ENCODE measurements at places on chromosomes 1 and 21.

DNA sequence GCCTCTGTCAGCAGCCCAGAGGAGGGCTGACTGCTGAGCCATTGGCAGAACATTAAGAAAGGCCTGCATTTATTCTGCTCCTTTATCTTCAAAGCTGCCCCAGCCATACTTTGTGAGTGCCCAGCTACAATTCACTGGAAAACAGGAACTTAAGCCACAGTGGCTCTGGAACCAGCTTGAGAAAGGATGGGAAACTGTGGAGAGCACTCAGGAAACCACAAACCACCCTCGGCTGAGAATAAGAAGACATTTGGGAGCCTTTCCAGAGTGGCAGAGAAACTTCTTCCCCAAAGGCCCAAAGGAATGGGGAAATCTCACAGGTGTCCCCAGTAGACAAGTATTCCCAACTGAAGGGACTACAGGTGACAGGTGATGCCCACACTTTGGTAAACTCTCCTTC is 1.8 kb downstream of the LAMB3 start:
- peak overlapping the region; percentile 50 for H3K27ac ChIP-seq
- peak overlapping the region; percentile 30 for H3K4me3 ChIP-seq
- peaks cover 60% of the 10 kb centered on the region for H3K4me1 ChIP-seq
- no peaks in the 10 kb centered on the region for H3K36me3 ChIP-seq
- H3K27me3 ChIP-seq = no peaks in the 10 kb centered on the region
- no peak for DNase-seq

- no peaks in the 10 kb centered on the region for H3K27me3 ChIP-seq
- peak overlapping the region; percentile 47 for H3K27ac ChIP-seq
- H3K4me1 ChIP-seq = peaks cover 44% of the 10 kb centered on the region
- no peak overlapping the region for H3K4me3 ChIP-seq
These were observed 28.4 kb downstream of the TRIM33 start for GRCh38 chr1:114482585-114482984.

- H3K27me3 ChIP-seq = no peaks in the 10 kb centered on the region
- H3K4me3 ChIP-seq = no peak overlapping the region
- peaks cover 5% of the 10 kb centered on the region for H3K4me1 ChIP-seq
- DNase-seq = no peak
- H3K36me3 ChIP-seq = peaks cover 48% of the 10 kb centered on the region
These were observed 36.2 kb downstream of the PRRC2C start for GRCh38 chr1:171521567-171521966.

DNA sequence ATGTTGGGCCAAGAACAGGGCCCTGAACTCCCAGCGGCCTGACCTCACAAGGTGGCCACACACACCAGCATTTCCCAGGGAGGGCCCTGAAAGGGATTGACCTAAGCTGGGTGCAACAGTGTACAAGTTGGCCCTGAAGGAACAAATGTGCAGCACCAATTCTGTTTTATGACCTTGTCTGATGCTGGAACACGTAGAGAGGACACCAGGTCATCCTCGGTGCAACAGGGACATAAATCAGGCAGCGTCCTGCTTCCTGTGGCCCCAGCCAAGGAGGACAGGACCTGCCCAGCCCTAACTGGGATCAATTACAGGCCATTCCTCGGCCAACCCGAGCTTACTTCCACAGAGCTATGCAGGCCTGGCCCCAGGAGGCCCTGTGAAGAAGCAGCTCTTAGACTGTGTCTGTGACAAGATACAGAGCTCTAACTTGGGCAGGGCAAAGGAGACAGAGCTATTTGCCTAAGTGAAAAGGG is 12.8 kb upstream of the PHC2 start:
- H3K27ac ChIP-seq = no peak overlapping the region
- DNase-seq = no peak
- peaks cover 29% of the 10 kb centered on the region for H3K27me3 ChIP-seq
- no peak overlapping the region for H3K4me3 ChIP-seq

GRCh38 chr1:18673976-18674375 is 43.3 kb downstream of the PAX7 start:
- DNase-seq = no peak
- H3K4me1 ChIP-seq = no peaks in the 10 kb centered on the region
- no peaks in the 10 kb centered on the region for H3K36me3 ChIP-seq
- H3K27me3 ChIP-seq = peaks cover 11% of the 10 kb centered on the region
- H3K27ac ChIP-seq = no peak overlapping the region

DNA sequence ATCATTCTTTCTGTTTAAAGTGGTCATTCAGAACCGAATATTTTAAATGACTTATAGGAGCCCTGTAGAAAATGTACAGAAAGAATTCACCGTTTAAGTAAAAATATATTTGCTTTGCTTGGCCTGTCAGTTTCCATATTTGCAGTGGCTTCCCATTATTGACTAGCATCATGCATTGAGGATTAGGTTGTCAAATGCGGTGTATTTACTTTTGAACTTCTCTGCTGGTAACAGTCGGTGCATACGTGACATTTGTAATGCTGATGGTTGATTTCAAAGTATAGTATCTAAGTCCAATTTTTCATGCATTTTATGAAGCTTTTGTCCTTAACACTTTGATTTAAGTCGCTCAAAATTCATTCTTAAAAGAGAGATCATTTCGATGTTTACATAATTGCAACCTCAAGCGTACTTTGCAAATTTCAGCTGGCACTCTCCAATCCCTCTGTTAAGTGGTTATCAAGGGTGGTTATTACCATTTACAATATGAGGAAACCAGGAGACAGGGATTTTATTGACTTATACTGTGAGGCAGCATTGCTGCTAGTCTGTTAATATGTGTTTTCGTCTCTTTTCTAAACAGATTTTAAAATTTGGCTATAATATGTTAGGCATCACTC is 201.6 kb downstream of the SDCCAG8 start:
- peaks cover 8% of the 10 kb centered on the region for H3K36me3 ChIP-seq
- H3K27ac ChIP-seq = no peak overlapping the region
- H3K4me3 ChIP-seq = no peak overlapping the region
- H3K27me3 ChIP-seq = no peaks in the 10 kb centered on the region

- peaks cover 25% of the 10 kb centered on the region for H3K36me3 ChIP-seq
- H3K4me1 ChIP-seq = peaks cover 36% of the 10 kb centered on the region
These were observed 43.0 kb downstream of the TMEM53 start for GRCh38 chr1:44631333-44631646.

DNA sequence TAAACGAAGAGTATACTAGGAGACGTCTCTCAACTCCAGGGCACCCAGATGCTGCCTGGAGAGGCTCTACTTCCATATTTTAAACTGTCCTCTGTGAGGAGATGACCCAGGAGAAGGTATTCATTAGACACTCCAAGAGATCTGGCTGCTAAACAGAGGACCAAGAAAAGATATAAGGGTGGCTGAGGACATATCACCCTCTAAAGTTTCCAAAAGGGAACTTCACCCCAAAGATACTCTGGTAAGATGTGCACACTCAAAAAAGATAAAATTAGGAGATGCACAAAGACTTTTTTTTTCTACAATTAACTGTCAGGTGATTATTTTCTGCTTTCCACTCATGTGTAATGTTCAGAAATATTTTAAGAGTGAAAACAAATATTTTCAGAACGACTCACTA is 1.4 kb downstream of the ZNF670 start:
- H3K27ac ChIP-seq = no peak overlapping the region
- peaks cover 24% of the 10 kb centered on the region for H3K4me1 ChIP-seq
- peak overlapping the region; percentile 90 for H3K4me3 ChIP-seq
- H3K36me3 ChIP-seq = peaks cover 22% of the 10 kb centered on the region

DNA sequence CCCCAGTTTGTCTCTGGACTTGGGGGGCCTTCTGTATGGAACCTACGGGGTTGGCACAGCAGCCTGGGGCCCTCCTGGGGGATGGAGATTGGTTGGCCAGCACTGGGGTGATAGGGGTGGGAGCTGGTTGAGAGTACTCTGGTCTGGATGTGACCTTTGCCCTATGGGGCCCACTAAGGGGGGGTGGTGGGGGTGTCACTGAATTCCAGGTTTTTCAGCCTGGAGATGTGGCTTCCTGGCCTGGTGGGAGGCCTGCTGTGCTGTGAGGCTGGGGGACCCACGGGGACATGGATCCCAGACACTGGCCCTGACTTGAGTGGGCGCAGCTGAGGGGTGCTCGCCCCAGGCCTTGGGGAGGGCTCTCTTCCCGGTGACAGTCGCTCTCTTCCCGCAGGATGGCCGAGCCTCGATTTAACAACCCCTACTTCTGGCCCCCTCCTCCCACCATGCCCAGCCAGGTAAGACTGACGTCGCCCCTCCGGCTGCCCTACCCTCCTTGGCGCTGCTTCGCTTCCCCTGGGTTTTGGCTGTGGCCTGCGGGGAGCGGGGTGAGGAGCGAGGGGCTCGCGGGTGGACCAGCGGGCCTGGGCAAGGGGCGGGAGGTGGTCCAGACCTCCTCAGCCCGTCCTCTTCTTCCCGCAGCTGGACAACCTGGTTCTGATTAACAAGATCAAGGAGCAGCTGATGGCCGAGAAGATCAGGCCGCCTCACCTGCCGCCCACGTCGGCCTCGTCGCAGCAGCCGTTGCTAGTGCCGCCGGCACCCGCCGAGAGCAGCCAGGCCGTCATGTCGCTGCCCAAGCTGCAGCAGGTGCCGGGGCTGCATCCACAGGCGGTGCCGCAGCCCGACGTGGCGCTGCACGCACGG is 19.6 kb downstream of the ZNF362 start:
- no peaks in the 10 kb centered on the region for H3K27me3 ChIP-seq
- H3K4me1 ChIP-seq = peaks cover 22% of the 10 kb centered on the region
- DNase-seq = no peak
- no peak overlapping the region for H3K27ac ChIP-seq
- peaks cover 6% of the 10 kb centered on the region for H3K36me3 ChIP-seq

DNA sequence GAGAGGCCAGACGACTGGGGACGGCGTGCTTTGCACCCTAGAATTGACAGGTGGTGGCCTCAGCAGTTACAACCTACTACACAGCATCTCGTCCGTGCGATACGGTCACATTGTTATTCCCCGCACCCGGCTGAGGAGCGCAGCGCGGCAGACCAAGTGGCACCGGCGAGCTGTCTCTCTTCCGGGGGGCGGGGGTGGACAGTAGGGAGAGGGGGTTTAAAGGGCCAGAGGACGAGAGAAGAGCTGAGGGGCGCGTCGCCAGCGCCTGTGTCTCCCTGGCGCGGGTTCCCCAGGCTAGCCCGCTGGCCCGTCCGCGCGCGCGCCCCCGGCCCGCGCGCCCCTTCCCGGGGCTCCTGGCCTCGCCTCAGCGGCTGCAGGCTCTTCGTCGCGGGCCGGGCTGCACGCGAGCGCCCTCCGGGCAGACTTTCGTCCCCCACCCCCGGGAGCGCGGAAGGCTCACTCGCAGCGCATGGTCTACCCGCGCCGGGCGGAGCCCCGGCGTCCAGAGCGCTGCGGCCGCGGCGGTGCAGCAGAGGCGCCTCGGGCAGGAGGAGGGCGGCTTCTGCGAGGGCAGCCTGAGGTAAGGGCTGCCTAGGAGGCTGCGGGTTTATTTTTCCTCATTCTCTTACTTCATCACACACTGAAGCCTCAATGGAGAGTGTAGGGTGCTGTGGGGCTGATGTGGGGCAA is at the start of gene PDE4B:
Gene PDE4B, plus strand, starts transcription at position 227 of the 690 bp plus-strand sequence.
- no peaks in the 10 kb centered on the region for H3K36me3 ChIP-seq
- no peaks in the 10 kb centered on the region for H3K4me1 ChIP-seq
- no peak within 1 kb of the TSS for H3K4me3 ChIP-seq
- no peak within 1 kb of the TSS for H3K27ac ChIP-seq
- DNase-seq = no peak

DNA sequence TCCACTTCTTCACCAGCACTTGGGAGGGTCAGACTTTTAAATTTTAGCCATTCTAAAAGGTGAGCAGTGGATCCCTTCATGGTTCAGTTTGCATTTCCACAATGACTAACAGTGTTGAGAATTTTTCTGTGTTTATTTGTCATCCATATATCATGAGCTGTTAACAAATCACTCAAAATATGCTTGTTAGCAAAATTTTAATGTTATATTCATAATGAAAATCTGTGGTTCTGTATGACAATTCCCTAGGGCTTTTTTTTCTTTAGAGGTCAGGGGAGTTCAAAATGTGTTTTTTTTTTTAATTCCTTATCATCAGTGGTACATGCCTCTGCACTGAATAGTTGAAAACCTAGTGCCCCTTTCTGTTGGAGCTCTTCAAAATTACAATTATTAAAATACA is 682.2 kb upstream of the ADGRL2 start:
- H3K4me1 ChIP-seq = no peaks in the 10 kb centered on the region
- no peaks in the 10 kb centered on the region for H3K36me3 ChIP-seq
- no peak overlapping the region for H3K27ac ChIP-seq
- H3K27me3 ChIP-seq = no peaks in the 10 kb centered on the region
- no peak for DNase-seq

- H3K27ac ChIP-seq = no peak overlapping the region
- no peaks in the 10 kb centered on the region for H3K36me3 ChIP-seq
- H3K4me3 ChIP-seq = no peak overlapping the region
These were observed 59.0 kb downstream of the SYT6 start for GRCh38 chr1:114094675-114095074.

DNA sequence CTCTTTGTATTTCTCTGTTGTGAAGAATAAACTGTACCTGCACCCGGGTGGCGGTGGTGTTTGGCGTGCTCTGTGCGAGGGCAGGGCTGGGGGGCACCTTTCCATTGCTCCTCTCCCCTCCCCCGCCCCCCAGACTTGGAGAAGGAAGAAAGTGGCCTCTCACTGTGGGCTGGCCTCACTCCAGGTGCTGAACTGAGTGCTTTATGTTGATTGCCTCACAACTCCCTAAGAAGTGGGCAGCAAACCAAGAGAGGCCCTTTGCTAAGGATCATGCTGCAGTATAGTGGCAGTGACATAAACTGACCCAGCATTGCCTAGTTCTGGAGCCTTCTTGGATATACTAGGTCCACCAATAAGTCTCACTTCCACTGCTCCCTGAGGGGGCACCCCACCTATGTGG is 20.2 kb downstream of the A3GALT2 start:
- no peak for DNase-seq
- H3K27ac ChIP-seq = no peak overlapping the region
- H3K4me1 ChIP-seq = peaks cover 19% of the 10 kb centered on the region
- peaks cover 5% of the 10 kb centered on the region for H3K36me3 ChIP-seq
- H3K27me3 ChIP-seq = peaks cover 1% of the 10 kb centered on the region
- H3K4me3 ChIP-seq = no peak overlapping the region

DNA sequence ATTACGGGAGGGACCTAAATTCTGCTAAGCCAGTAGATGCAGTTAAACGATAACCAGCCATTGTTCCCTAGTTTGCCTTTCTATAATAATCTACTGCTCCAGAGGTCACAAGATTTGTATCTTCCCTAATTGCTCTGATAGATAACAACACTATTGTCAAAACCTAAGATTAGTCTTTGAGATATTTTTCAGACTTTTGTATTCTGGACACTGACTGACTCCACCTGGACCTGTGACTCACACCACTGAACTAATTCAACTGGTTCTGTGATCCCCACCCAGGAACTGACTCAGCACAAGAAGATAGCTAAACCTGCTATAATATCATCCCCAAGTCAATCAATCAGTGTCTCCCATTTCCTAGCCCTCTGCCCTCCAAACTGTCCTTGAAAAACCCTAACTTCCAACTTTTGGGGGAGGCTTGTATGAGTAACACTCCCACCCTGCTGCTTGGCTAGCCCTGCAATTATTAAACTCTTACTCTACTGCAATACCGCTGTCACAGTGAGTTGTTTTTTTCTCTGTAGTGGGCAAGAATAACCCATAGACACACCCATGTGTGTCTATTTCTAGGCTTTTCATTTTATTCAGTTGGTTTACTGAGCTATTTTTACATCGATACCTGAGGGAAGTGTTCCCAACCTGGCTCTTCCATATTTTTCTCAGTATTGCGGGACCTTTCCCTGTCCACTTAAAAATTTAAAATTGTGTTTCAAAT is 11.2 kb downstream of the KIFAP3 start:
- H3K27ac ChIP-seq = no peak overlapping the region
- no peaks in the 10 kb centered on the region for H3K27me3 ChIP-seq
- no peak overlapping the region for H3K4me3 ChIP-seq
- DNase-seq = no peak

Measured in activated CD4-positive, alpha-beta memory T cell treated with anti-CD3 and anti-CD28 coated beads for 36 hours (primary cell).